Body of pancreas (tissue), 4 donors: ENCODE measurements at places on chromosomes 4 and X. TPM values are rescaled to one million over a fixed set of nuclear protein-coding genes. Genes with fewer than 3 reads are reported as not detected.

DNA sequence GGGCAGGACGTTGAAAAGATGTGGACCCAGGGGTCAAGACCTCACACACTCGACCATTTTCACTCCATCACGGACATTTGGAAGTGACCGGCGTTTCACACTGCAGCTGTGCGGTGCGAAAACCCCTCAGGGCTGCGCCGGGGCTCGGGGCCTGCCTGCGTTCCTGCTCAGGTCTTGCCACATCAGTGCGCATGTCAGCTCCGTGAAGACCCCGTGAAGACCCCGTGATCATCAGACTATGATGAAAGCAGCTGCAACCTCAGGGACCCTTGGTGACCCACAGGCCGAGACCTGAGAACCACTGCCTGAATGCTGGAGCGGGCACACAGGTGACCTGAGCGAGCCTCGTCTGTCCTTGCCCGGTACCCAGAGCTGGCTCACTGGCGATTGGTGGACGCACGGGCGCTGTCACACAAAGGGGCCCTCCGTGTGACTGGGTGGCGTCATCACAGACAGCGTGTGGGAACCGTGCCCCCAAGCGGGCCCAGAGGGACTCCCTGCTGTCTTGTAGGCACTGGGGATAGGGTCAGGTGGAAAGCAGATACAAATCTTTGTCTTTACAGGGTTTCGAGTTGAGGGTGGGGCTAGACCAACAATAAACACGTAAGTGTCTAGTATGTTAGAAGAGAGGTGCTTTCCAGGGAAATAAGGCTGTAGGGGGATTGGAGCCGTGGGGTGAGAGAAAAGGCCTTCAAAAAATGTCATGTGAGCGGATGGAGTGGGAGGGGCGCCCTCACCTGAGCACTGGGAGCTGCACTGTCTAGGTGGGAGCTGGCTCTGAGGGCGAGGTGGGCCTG, 12.7 kb downstream of the MSANTD1 start:
- no peak for DNase-seq
- no peaks in the 10 kb centered on the region for H3K27me3 ChIP-seq
- H3K4me3 ChIP-seq: no peak overlapping the region
- H3K4me1 ChIP-seq: no peaks in the 10 kb centered on the region
- no peaks in the 10 kb centered on the region for H3K36me3 ChIP-seq

DNA sequence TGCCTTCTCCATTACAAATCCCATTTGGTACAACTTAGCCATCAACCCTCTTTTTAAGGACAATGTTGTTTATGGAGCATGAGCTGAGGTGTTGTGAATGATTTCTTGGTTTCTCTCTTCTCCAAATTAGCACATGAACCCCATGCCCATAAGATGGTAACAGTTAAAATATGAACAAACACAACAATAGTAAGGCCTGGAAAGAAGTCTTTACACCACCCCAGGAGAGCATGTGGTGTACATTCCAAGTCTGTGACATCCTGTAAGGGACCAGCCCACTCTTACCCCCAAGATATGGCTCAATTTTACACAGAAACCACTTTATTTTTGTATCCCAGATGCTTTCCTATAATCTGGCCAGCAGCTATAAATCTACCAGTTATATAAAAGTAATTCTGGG, 226.1 kb downstream of the COX18 start:
- no peaks in the 10 kb centered on the region for H3K36me3 ChIP-seq
- no peaks in the 10 kb centered on the region for H3K4me1 ChIP-seq
- H3K27ac ChIP-seq: no peak overlapping the region
- H3K27me3 ChIP-seq: no peaks in the 10 kb centered on the region
- no peak for DNase-seq
- no peak overlapping the region for H3K4me3 ChIP-seq

DNA sequence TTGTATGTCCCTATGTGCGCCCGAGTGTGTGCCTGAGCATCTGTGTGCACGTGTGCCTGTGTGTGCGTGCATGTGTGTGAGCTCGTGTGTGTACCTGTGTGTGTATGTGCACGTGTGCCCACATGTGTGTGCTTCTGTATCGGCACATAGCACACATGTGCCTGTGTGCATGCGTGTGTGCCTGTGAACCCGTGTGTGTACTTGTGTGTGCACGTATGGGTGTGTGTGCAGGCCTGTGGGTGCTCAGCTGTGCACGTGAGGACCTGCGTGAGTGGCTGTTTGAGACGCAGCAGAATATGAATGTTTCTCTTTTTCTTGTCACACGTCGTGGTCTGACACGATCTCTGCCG, 4.3 kb downstream of the AKAP17A start:
- no peaks in the 10 kb centered on the region for H3K27me3 ChIP-seq
- peaks cover 19% of the 10 kb centered on the region for H3K4me1 ChIP-seq
- peaks cover 41% of the 10 kb centered on the region for H3K36me3 ChIP-seq
- no peak for DNase-seq

DNA sequence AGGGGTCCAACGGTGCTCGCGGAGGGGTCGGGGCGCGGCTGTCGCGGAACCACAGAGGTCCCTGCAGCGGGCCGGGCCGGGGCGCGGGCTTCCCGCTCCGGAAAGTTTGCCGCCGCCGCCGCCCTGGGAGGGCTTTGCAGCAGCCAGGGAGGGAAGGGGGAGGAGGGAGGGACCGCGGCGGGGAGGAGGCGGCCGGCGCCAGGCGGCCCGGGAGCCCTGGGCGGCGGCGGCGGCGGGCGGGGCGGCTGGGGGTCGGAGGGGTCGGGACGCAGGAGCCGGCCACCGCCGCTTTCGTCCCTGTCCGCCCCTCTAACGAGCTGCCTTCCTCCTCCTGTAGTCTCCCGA, 375 bp downstream of the FGFR3 start:
- H3K4me1 ChIP-seq: peaks cover 58% of the 10 kb centered on the region
- peak; percentile 58 for DNase-seq
- H3K4me3 ChIP-seq: no peak overlapping the region
- no peaks in the 10 kb centered on the region for H3K36me3 ChIP-seq
- no peaks in the 10 kb centered on the region for H3K27me3 ChIP-seq

- no peak for DNase-seq
- H3K27me3 ChIP-seq: no peaks in the 10 kb centered on the region
- no peaks in the 10 kb centered on the region for H3K4me1 ChIP-seq
- no peak overlapping the region for H3K4me3 ChIP-seq
- H3K27ac ChIP-seq: no peak overlapping the region
These were observed 225.8 kb upstream of the ETNPPL start for GRCh38 chr4:108988464-108989195.

Gene RHOXF1
- total RNA-seq: not detected
